Progenitor cell of endocrine pancreas (in vitro differentiated cells): ENCODE measurements at places on chromosomes 16 and 17. TPM values are rescaled to one million over a fixed set of nuclear protein-coding genes. Genes with fewer than 3 reads are reported as not detected.

Gene CASKIN2
- total RNA-seq: 47.6 and 50.6 TPM in 2 replicates

Gene EPX
- not detected in 2 replicates for total RNA-seq

Gene SCN4A
- total RNA-seq: 0.10 and 0.55 TPM in 2 replicates

Gene ACSF2
- total RNA-seq: 69.7 and 72.6 TPM in 2 replicates

Gene DCTPP1
- 65.9 and 71.9 TPM in 2 replicates for total RNA-seq

Gene PDE6G
- 0.50 TPM in 1 of 2 replicates, not detected in the other for total RNA-seq

Gene HIGD1B
- not detected in 2 replicates for total RNA-seq

Gene TLCD2
- 2.7 and 2.9 TPM in 2 replicates for total RNA-seq

Gene RHBDL1
- 5.0 and 5.2 TPM in 2 replicates for total RNA-seq

Gene ASGR1
- 10.6 and 11.1 TPM in 2 replicates for total RNA-seq

Gene KRTAP3-1
- total RNA-seq: not detected in 2 replicates

Gene LPO
- 0.16 TPM in 1 of 2 replicates, not detected in the other for total RNA-seq

Gene IL34
- not detected in 2 replicates for total RNA-seq

Gene PDILT
- total RNA-seq: not detected in 2 replicates

Gene EVPLL
- not detected in 2 replicates for total RNA-seq

Gene SMIM36
- not detected in 2 replicates for total RNA-seq

Gene MT1M
- total RNA-seq: not detected in 2 replicates

Gene USP6
- 0.80 and 0.84 TPM in 2 replicates for total RNA-seq

Gene C17orf50
- not detected in 2 replicates for total RNA-seq

Gene CARD14
- 0.36 TPM in 1 of 2 replicates, not detected in the other for total RNA-seq

Gene TGFB1I1
- total RNA-seq: 4.5 and 5.0 TPM in 2 replicates

Gene C16orf92
- total RNA-seq: not detected in 2 replicates

Gene GINS3
- 9.5 and 9.9 TPM in 2 replicates for total RNA-seq

Gene GAS7
- total RNA-seq: 3.4 and 3.8 TPM in 2 replicates

Gene PNMT
- total RNA-seq: 2.5 and 3.1 TPM in 2 replicates

Gene PRSS33
- 0.27 and 0.31 TPM in 2 replicates for total RNA-seq

Gene SDR42E2
- total RNA-seq: not detected in 2 replicates

Gene OR3A2
- total RNA-seq: not detected in 2 replicates

Gene MAP2K4
- 62.0 and 64.2 TPM in 2 replicates for total RNA-seq

Gene MYCBPAP
- total RNA-seq: 1.7 and 3.5 TPM in 2 replicates

Gene CDK3
- 17.0 and 21.6 TPM in 2 replicates for total RNA-seq

Gene NPIPB6
- 5.7 and 7.0 TPM in 2 replicates for total RNA-seq

Gene WSCD1
- total RNA-seq: 10.3 and 11.1 TPM in 2 replicates

Gene DEXI
- 31.2 and 32.3 TPM in 2 replicates for total RNA-seq

Gene TSPOAP1
- total RNA-seq: 101 and 105 TPM in 2 replicates

Gene TMC7
- 4.8 and 6.2 TPM in 2 replicates for total RNA-seq
